Large intestine (tissue), 12 donors: ENCODE measurements at places on chromosomes 13 and 19.

- no peak overlapping the region for H3K27ac ChIP-seq
- DNase-seq: no peak
- H3K27me3 ChIP-seq: no peaks in the 10 kb centered on the region
- no peak overlapping the region for H3K4me3 ChIP-seq
- H3K4me1 ChIP-seq: no peaks in the 10 kb centered on the region
Observed at GRCh38 chr13:89695343-89696257, 1651.9 kb upstream of the MIR17HG start.

- H3K4me1 ChIP-seq: no peaks in the 10 kb centered on the region
- no peak within 1 kb of the TSS for H3K27ac ChIP-seq
- no peak within 1 kb of the TSS for H3K4me3 ChIP-seq
- no peaks in the 10 kb centered on the region for H3K36me3 ChIP-seq
- peaks cover 54% of the 10 kb centered on the region for H3K27me3 ChIP-seq
- no peak for DNase-seq
Observed at GRCh38 chr19:3224346-3225168, at the start of gene CELF5. Gene CELF5 (plus strand): TSS chr19:3224661. CDS start chr19:3224740, 79 bp downstream.

- H3K27ac ChIP-seq: no peak overlapping the region
- no peaks in the 10 kb centered on the region for H3K27me3 ChIP-seq
- DNase-seq: no peak
- no peaks in the 10 kb centered on the region for H3K4me1 ChIP-seq
- H3K36me3 ChIP-seq: no peaks in the 10 kb centered on the region
Observed at GRCh38 chr13:79502859-79503468, 22.0 kb downstream of the NDFIP2 start.

GRCh38 chr13:100596516-100596915, 7.9 kb upstream of the GGACT start:
- H3K27me3 ChIP-seq: no peaks in the 10 kb centered on the region
- no peak overlapping the region for H3K4me3 ChIP-seq
- H3K4me1 ChIP-seq: no peaks in the 10 kb centered on the region
